Stimulated activated CD4-positive, alpha-beta T cell treated with anti-CD3 and anti-CD28 coated beads, Interleukin-1b, Interleukin-23, amount 100 ng/mL, for 1 hour (primary cell): ENCODE measurements at places on chromosomes 6 and 20.

DNA sequence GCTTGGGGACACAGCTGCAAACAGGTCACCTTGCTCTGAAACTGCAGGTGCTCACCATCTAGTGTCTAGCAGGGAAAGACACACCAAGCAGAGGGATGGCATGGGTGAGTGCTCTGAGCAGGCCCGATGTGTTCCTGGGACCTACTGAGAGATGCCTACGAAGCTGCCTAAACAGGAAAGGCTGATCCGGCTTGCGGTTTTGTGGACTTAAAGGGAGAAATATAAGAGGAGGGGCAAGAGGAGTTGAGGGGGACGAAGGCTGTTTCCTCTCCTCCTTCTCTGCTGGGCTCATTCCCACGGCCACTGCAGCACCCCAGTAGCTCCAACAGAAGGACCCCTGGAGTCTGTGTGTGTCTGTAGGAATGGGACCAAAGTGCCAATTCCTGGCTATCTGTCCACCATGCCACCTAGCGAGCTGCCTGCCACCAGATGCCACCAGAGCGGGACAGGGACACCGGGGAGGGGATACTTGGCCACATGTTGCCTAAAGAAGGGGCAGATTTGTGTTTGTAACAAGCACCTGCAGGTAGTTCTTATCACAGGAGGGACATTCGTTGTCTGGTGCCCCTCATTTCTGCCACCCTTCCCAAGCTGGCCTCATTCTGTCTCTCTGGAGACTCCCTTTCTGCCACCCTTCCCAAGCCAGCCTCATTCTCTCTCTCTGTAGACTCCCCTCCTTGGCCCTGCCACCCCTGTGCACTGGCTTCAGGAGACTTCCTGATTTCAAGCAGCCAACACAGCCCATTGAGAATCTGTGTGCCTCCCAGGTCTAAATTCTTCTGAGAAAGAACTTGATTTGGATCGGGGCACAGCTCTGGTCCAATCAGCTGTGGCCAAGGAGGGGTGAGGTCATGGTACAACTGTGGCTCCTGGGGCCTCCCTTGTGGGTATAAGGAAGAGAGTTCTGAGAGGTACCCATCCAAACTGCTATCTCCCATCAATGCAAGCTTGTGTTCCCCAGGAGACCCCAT lies 221.8 kb downstream of the ANKRD60 start:
- DNase-seq = no peak

DNA sequence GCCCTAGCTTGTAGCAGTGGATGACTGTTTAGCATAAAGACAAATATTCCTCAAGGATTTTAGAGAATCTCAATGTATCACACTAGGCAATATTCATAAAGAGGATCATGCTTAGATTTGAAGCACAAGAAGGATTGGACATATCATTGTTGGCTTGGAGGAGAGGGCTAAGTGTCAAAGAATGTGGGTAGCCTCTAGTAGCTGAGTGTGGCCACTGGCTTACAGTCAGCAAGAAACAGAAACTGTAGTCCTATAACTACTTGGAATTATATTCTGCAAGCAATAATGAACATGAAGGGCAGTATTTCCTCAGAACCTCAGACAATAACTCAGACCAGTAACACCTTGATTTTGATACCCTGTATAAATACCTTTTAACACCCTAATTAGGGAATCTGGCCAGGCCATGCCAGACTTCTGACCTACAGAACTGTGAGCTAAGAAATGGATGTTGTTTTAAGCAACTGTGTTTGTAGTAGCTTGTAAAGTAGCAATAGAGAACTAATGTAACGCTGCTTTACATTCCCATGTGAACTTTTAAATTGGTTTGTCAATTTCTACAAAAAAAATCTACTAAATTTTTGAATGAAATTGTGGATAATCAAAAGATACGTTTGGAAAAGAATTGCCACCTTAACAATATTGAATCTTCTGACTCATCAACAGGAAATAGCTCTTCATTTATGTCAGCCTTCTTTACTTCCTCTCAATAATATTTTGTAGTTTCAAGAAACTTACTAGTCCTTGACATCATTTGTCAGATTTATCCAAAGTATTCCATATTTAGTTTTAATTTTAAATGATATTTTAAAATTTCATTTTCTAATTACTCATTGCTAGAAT lies 65.2 kb upstream of the RSPO3 start:
- no peak for DNase-seq

DNA sequence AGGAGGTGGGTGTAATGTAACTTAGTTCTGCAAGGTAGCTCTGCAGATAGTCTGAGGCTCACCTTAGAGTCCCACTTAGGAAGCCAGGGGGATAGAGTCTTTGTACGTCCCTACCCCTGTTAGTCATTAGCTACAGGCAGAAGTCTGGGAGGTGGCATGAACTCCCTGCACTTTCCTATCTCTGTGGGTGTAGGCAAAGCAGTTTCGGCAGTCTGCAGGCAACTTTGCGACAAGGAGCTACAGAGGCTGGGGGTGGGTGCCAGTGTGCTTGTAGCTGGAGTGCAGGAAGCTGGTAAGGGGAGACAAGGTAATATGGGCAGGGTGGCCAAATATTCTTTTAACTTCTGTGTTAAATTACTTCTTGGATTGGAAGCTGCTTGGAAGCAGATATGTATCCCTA lies 45.7 kb downstream of the NKAIN2 start:
- DNase-seq = no peak

DNA sequence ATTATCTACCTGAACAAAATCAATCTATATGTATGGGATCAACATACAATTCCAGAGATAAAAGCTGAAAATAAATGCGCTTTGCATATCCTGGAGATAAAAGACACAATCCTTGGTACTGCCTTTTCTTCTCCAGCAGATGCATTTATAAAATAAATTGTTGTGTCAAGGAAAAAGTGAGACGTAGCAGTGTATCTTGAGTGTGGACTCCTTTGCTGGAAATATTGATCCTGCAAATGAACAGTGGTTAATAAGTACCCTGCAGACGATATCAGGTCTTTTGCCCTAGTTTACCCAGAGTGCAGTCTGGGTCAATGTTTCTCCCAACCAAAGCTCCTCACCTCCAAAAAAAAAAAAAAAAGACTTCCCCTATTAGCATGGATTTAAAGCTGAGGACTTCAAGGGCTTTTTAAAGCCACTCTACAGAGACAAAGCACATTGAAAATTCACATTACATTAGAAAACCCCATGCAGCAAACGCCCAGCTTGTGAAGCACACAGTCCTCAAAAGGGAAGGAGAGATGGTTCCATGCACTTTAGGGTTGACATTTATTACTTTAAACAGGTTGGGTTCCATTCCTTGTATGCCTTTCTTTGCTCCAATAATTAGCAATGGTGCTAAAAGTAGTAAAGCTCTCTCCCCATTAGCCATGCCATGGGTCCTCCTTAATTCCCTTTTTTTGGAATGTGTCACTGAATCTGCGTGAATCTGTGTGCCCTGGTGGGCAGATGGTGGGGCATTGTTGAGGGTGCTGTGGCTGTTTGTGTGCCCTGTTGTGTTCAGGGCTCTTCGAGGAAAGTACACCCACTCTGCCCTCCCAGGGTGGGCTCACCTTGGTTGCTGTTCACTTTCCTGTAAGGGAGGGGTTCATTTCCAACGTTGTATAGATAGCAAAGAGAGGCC lies 21.1 kb downstream of the FOXA2 start:
- DNase-seq = no peak

DNA sequence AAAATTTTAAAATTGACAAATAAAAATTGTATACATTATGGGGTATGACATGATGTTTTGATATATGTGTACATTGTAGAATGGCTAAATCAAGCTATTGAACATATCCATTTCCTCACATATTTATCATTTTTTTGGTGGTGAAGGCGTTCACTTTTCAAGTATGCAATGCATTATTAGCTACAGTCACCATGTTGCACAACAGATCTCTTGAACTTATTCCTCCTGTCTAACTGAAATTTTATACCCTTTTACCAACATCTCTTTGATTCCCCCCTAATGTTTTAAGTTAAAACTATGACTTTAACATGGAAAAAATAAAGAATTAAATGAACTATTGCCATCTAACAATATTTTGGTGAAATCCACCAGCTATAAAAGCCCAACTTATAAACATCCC lies 65.2 kb upstream of the UST start:
- DNase-seq = no peak

GRCh38 chr6:37696220-37696840 lies 1.4 kb downstream of the MDGA1 start:
- no peak for DNase-seq

DNA sequence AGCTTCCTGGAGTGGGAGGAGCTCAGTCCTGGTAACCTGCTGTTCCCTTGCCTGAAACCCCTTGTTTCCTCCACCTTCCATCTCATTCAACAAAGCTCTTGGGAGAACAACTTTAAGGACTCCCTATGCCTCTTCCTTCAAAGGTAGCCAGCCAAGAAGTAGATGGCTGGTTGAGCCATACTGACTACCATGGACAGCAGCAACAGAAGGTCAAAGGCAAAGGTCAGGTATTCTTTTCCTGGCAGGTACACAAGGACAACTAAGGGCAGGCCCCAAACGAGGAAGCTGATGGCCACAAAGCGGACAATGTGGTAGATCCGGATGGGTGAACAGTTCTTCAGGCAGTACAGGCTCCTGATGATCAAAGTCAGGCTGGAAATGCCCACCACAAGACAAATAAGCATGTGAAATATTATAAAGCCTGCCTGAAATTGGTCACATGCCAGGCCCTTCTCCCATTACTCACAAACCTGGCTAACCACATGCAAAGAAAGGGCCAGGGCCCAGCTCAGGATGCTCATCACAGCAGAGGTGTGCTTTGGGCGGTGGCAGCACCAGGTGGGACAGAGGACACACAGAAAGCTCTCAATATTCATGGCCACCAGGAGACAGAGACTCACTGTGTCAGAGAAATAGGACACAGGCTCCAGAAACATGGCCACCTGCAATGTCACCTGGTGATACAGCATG lies 21.7 kb downstream of the UBD start:
- no peak for DNase-seq

- no peak for DNase-seq
Observed at GRCh38 chr6:169051371-169051770, 202.3 kb downstream of the THBS2 start.
